ENCODE measurements at places on chromosomes 6 and 20. TPM values are rescaled to one million over a fixed set of nuclear protein-coding genes. Genes with fewer than 3 reads are reported as not detected.

NKX2-4 gene
- total RNA-seq: not detected

MRAP2 gene
- total RNA-seq: 0.17 TPM

COL11A2 gene
- not detected for total RNA-seq

CLPSL1 gene
- not detected for total RNA-seq

GRCh38 chr6:144083172-144083571 is 12.2 kb downstream of the SF3B5 start:
- DNase-seq: no peak

Data from esophagus muscularis mucosa (tissue), 4 donors.